PC-9 (cell line): ENCODE measurements at places on chromosomes 12 and 14.

DNA sequence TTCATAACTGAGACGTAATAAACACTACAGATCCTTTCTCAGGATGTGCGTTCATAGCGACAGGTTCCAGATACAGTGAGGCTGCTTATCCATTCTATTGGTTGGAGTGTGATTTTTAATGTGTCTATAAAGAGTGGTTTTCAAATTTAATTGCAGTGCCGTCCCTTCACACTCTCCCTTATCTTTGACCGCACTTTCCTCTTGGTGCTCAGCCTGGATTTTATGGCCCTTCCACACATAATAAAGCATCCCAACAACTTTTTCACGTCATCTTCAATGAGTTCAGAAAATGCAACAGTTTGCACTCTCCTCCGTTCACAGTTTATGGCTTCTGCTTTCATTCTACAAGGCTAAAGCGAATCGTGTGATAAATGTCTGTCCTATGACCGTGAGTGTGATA is 1209.9 kb downstream of the BCL11B start:
- DNase-seq = no peak

GRCh38 chr14:100532154-100532861 is 54.9 kb downstream of the BEGAIN start:
- no peak for DNase-seq

GRCh38 chr12:51295651-51296050 is 25.4 kb upstream of the SMAGP start:
- DNase-seq = peak; percentile 50

- DNase-seq = no peak
These were observed 97.7 kb upstream of the RGS6 start for GRCh38 chr14:71834284-71835204.
